ENCODE measurements at places on chromosomes 6 and 20.

DNA sequence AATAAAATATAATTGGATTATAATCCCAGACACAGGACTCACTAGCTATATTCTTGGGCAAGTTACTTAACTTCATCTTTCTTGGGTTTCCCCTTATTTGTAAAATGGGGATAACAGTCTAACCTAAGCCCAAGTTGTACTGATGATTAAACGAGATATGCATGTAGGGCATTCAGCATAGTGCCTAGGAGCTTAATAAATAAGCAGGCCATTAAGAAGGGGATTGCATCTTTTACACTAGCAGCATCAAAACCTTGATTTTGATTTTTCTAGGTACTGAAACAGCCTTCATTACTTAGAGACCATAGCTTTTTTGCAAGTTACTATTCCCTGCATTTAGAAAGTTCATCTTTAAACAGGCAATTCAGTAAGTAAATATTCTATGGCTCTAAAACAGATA is 2.2 kb upstream of the QKI start:
- DNase-seq: no peak

DNA sequence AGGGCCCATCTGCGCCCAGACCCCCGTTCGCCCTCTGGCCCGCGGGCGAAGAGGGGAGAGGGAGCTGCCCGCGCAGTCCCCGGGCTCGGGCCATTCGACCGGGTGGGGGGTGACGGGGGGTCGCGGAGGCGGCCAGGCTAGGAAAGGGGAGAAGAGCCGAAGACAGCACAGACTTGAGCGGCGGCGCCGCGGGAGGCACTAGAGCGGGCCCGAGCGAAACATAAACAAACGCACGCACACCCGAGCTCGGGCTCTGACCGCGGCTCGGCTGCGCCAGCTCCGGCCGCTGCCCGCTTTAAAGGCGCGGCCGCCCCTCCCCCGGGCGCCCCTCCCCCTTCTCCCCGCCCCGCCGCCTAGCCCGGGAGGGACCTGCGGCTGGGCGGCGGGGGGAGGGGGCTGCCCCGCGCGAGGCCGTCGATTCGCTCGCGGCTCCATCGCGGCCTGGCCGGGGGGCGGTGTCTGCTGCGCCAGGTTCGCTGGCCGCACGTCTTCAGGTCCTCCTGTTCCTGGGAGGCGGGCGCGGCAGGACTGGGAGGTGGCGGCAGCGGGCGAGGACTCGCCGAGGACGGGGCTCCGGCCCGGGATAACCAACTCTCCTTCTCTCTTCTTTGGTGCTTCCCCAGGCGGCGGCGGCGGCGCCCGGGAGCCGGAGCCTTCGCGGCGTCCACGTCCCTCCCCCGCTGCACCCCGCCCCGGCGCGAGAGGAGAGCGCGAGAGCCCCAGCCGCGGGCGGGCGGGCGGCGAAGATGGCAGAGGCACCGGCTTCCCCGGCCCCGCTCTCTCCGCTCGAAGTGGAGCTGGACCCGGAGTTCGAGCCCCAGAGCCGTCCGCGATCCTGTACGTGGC is at the start of gene FOXO3:
TSS of gene FOXO3 (plus strand) at position 455 of the 846 bp plus-strand sequence. CDS start at position 747, 292 bp downstream.
- no peak for DNase-seq

- no peak for DNase-seq
Observed at GRCh38 chr20:46152824-46153586, 34.9 kb downstream of the CD40 start.

DNA sequence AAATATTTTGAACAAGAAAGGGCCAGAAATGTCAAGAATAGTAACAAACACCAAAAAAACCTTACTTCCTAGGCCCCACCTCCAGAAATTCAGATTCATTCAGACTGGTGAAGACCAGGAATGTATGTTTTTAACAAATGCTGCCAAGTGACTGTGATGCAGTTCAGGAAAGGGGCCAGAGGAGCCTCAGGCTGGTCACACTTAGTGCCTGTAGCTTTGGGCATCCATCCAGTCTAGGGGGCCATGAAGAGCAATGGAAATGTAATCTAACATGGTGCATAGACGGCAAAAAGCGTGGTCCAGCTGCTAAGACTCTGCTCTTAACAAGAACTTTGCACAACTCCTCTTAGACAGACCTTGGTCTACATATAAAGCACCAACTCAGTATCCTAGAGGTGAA is 7.1 kb downstream of the GJA1 start:
- no peak for DNase-seq

DNA sequence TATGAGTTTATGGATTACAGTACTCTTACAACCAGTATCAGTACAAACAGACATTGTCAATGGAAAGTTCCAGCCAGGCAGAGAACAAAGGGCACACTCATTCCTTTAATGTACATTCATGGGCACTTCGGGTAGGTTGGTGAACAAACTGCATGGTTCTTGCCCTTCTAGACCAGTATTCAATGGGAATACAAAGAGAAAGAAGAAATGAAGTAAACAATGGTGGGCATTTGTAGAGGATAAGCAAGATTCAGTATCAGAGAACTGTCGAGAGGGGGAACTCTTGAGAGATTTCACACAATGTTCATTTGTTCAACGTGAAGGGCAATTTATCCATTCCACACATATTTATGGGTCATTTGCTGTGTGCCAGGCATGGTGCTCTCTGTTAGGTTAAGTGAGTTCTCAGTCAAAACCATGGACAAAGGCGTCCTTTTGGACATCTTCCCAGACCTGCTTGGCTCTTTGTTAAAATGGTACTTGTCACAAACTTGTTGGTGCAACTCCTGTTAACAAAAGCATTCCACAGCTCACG is 714.8 kb downstream of the DHX35 start:
- no peak for DNase-seq

- no peak for DNase-seq
Observed at GRCh38 chr6:56724455-56724854, 81.8 kb upstream of the DST start.

DNA sequence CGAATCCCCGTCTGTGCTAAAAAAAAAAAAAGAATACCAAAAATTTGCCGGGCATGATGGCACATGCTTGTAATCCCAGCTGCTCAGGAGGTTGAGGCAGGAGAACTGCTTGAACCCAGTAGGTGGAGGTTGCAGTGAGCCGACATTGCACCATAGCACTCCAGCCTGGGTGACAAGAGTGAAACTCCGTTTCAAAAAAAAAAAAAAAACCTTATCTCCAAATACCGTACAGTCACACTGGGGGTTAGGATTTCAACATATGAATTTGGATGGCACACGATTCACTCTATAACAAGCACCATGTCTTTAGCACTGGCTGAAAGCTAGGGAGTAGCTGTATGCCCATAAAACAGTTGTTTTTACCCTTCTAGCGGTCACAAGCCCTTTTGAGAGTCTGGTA is 3.8 kb downstream of the SMIM13 start:
- no peak for DNase-seq

DNA sequence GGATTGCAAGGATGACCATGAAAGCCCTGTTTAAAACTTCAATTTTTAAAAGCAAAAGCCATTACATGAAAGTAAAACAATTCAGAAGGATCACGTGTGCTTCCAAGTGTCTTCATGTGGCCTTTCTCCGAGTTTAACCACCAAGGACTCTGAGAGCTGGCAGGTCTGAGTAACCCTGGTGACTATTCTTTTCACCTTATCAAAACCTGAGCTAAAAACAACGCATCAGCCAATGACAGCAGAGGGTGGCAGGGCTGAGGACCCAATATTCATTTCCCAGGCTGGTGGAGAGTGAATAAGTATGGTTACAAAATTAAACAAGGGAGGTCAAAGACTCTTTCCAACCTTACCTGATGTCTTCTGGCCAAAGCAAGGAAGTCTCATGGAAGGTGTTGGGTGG is 46.7 kb downstream of the DNAAF9 start:
- no peak for DNase-seq

Data from DND-41 (cell line).